Putamen (tissue), 1 donor: ENCODE measurements at places on chromosomes 1 and 21.

DNA sequence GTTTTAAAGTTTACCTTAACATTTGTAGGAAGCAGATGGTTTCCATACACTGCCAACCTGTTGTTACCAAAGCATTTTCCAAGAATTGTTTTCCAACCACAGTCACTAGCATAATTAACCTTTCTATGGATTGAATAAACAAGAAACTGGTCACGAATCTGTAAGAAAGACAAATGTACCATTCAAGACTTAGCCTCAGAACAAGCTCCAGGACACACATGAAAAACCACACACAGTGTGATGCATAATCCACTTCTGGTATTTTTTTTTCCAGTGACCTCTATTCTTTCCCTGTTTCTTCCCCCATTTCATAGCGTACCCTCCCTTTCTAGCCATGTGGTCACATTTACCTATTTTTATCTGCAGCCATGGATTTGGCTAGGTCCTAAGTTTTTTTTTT lies 29.6 kb upstream of the C1orf87 start:
- DNase-seq, result no peak

GRCh38 chr1:226215239-226215638 lies 8.2 kb upstream of the MIXL1 start:
- no peak for DNase-seq

- no peak for DNase-seq
These were observed 79.6 kb upstream of the PDC start for GRCh38 chr1:186540521-186540920.

GRCh38 chr1:20426371-20426770 lies 59.6 kb downstream of the CAMK2N1 start:
- DNase-seq, result no peak

- DNase-seq, result no peak
These were observed 1144.3 kb upstream of the NCAM2 start for GRCh38 chr21:19853709-19854575.

- no peak for DNase-seq
These were observed 1.3 kb upstream of the LEMD1 start for GRCh38 chr1:205422993-205423642.

DNA sequence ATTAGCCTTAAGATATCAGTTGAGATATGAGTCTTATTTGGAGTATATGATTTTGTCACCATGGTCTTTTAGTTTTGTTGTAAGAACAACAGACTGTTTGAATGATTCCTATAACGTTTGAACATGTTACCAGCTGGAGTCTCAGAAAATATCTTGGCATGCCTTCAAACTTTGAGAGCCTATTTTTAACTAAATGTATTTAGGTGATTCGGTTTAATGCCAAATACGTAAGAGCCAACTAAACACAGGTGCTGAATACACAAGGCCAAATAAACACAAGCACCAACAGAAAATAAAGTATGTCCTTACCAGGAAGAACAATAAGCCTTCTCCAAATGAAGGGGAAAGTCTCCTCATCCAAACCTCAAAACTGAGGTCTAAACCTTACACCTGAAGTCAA lies 48.6 kb downstream of the PRKACB start:
- DNase-seq, result no peak

DNA sequence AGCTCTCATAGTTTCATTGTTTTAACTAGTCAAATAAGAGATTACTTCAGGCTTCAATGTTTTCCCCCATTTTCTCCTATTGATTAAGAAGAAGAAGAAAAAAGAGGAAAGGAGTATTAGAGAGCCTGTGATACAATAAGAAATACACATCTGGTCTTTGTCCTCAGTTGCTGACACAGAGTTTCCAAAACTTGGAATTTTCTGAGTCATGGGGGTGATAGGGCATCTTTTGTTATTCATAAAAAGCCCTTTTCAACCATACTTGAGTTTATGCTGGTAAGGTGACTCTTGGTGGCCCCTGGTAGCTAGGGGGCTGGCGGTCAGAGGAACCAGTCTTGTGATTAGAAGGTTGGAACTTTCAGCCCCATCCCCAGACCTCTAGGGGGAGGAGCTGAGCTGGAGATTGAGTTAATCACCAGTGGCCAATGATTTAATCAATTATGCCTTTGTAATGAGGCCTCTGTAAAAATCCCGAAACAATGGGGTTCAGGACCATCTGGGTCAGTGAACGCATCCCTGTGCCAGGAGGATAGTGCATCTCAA lies 28.9 kb upstream of the KLF18 start:
- DNase-seq, result no peak

DNA sequence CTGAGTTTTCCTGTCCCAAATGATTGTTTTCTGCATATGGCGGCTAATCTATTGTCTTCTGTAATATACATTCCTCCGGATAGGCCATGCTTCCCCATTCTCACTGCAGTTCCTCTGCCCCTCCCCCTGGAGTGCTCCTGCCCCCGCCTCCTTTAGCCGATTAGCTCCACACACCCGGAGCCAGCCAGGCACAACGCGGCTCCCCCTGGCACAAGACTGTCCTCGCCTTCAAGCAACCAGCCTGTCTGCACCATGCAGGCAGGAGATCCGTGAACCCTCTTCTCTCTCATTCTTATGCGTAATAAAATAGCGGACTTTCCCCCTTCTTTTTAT lies 18.0 kb downstream of the SERTAD4 start:
- DNase-seq, result peak; percentile 80

DNA sequence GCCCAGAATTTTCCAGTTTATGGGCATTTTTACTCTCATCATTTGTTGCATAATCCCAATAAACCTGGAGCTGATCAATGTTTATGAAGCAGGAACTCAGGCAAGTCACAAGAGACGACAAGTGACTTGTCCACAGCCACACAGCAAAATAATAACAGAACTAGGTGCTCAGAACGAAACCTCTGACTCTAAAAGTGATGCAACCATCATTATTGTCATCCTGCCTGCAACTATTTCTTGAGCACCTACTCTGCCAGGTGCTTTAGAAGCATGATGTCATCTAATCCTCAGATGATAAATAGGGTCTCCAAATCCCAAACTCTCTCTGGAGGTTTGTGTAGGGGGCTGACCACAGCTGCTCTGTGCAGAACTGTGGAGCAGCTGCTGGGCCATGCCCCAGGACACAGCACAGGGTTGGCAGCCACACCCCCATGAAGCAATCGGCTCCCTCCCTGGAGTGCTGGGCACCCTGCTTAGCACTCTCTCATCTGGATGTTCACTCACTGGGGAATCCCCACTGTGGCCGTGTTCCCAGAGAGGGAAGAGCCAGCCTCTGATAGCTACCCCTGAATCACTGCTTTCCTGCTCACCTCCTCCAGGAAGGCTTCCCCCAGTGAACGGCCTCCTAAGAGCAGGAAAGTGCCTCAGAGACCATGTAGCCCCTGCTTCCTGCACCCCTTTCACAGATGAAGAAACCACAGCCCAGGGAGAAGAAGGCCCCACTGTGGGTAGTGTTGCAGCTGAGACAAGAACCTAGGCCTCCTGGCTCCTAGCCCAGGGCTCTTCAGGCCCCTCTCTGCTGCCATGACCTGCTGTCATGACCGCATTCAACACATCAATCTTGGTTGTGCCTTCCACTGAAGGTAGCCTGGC lies 2.1 kb downstream of the TTC22 start:
- DNase-seq, result no peak

GRCh38 chr1:11927866-11928592 lies 1.8 kb upstream of the KIAA2013 start:
- DNase-seq, result no peak

GRCh38 chr1:41356752-41357151 lies 4.5 kb upstream of the FOXO6 start:
- DNase-seq, result no peak
